GM12864 (cell line): ENCODE measurements at places on chromosomes 11 and 22.

GRCh38 chr11:88590361-88590760 is 252.8 kb upstream of the CTSC start:
- no peak for DNase-seq

DNA sequence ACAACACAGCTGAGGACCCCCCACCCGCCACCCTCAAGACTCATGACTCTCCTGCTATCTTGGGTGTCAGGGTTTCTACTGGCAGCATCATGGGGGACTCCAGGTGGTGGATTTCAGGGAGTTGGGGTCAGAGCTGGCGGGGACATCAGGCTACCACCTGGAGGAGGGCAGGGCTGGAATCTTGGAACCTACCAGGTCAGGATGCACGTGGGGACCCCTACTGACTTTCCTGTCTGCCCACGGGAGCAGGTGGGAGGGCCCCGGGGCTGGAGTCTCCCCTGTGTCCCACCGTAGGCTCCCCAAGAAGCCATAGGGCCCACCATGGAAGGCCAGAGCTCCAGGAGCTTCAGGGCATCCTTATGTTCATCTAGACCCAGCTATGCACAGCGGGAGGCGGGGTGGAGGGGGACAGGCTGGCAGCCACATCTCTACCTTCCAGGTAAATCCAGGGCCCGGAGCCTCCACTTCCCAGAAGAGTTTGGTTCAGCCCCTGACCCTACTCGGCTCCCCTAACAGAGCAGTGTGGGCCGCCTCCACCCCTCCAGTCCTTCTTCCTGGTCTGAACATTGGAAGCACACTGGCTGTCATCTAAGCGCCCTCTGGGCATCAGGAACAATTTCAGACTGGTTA is 10.0 kb downstream of the SLC37A2 start:
- DNase-seq: no peak

GRCh38 chr11:408154-409007 is 6.4 kb downstream of the SIGIRR start:
- DNase-seq: no peak

DNA sequence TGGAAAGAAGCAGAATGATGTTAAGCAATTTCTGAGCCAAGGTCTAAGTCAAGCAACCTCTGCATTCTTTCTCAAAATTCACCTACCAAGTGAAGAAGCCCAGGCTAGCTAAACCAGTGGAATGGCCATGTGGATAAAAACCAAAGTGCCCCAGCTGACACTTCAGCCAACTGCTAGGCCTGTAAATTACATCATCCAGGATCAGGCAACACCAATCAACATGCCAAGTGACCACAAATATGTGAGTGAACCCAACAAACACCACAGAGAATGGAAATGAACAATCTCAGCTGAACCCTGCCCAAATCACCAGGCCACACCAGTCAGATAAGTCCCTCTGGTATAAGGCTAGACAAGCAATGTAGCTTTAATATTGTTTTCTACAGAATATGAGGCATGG is 25.1 kb upstream of the FJX1 start:
- DNase-seq: no peak
